Fibroblast of skin of left biceps (primary cell): ENCODE measurements at places on chromosomes 3 and 15.

DNA sequence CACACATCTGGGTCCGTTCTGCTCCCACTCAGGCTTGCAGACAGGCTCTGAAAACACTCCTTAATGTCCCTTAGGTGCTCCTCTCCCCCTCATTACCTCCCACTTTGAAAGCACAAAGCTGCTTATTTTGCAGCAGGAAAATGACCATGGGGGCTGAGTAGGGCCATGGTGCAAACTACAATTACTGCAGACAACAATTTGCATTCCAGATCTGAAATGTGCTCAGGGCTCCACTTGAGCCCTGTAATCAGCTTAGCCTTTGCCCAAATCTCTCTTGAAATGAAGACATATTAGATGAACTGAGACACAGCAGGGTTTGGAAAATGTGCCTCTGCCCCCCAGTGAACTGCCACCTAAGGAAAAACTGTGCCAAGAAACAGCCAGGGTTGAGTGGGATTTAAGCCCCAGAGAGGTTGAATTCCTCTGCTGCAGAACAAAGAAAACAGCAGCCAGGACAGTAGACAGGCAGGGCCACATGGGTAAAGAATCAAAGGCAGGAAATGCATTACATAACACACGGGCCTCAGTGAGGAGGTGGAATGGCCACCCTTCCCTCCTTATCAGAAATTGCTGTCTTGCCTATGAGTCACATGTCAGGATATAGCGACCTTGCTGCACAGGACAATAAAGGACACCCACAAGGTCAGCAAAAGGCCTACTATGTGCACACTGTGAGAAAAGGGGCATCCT is 126.8 kb upstream of the ARHGEF3 start:
- no peak for DNase-seq

- no peak for DNase-seq
Observed at GRCh38 chr3:153640689-153641665, 479.0 kb downstream of the RAP2B start.

DNA sequence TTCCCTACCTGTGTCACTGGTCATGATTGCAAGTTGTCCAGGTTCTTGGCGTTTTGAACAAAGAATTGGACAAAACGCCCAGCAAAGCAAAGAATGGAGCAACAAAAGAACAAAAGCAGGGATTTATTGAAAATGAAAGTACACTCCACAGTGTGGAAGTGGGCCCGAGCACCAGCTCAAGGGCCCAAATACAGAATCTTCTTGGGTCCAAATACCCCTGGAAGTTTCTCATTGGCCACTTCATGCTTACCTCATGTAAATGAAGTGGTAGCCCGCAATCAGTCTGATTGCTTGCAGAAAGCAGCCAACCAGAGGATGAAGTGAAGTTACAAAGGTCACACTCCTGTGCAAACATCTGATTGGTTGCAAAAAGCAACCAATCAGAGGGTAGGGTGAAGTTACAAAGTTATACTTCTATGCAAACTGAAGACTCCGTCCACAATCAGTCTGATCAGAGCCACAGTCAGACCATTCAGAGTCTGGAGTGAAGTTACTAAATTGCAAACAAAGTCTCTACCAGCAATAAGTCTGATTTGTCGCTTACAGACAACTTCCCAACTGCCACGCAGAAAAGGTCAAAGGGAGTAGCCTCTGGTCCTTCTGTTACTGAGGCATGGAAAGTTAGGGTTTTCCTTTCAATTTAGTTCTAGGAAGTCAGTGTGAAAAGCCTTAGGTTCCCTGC is 8.3 kb upstream of the TM4SF1 start:
- DNase-seq, result no peak

- DNase-seq, result no peak
Observed at GRCh38 chr3:127419641-127420553, 132.1 kb upstream of the PRR20G start.

- no peak for DNase-seq
Observed at GRCh38 chr3:121855555-121855954, 20.5 kb downstream of the EAF2 start.

DNA sequence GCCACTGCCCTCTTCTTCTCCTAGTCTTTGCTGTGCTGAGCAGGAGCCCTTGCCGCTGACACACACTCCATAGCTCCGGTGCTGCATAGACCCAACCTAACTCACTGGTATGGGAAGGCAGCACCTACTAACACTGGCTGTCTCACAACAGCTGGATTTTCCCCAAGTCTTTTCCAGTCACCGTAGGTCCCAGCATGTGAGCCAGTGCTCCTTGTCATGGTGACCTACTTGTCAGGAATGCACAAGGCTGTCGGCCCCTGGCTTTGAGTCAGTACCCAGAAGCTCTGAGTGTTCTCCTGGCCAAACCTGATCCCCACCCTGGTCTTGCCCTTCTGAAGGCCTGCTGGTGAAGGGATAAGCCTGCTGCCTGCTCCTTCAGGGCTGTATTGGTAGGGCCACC is 25.7 kb downstream of the AMOTL2 start:
- no peak for DNase-seq

DNA sequence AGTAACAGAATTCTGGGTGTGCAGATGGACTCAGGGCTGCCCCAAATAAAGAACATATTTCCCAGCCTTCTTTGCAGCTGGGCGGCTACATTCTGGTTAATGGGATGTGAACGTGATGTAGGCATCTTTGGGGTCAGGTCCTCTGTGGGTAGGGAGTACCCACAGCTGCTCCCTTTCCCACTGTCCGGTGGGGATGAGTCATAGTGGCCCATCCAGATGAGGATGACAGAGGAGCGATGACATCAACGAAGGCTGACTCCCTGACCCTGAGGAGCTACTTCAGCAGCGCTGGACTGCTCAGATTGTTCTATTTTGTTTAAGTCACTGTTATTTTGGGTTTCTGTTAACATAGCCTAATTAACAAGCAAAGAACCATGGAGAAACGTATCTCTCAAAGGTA is 38.0 kb downstream of the SRPRB start:
- no peak for DNase-seq

- no peak for DNase-seq
Observed at GRCh38 chr3:154872074-154872473, 208.0 kb upstream of the MME start.

DNA sequence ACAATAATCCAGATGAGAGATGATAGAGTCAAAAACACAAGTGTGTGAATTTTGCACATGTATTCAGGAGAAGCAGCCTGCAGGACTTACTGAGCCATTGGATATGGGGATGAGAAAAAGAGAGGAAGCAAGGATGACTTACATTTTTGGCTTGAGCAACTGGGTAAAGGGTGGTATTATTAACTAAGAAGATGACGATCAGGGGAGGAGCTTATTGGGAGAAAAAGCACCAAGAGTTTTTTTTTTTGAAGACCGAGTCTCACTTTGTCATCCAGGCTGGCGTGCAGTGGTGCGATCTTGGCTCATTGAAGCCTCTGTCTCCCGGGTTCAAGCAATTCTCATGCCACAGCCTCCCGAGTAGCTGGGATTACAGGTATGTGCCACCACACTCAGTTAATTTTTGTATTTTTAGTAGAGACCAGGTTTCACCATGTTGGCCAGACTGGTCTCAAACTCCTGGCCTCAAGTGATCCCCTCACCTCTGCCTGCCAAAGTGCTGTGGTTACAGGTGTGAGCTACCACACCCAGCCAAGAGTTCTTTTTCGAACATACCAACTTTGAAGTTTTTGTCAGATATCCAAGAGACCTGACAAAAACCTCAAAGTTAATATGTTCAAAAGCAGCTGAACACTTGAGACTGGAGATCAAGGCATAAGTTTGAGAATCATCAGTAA is 14.8 kb upstream of the SH3BP5 start:
- no peak for DNase-seq

DNA sequence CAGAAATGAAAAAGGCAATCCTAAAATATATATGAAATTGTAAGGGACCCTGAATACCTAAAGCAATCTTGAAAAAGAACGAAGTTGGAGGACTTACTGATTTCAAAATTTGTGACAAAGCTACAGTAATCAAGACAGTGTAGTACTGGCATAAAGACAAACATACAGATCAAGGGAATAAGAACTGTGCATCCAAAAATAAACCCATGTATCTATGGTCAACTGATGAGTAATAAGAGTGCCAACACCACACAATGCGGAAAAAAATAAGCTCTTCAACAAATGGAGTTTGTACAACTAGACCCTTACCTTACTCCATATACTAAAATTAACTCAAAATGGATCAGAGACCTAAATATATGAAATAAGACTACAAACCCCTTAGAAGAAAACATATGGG is 29.6 kb downstream of the GSK3B start:
- DNase-seq, result no peak

DNA sequence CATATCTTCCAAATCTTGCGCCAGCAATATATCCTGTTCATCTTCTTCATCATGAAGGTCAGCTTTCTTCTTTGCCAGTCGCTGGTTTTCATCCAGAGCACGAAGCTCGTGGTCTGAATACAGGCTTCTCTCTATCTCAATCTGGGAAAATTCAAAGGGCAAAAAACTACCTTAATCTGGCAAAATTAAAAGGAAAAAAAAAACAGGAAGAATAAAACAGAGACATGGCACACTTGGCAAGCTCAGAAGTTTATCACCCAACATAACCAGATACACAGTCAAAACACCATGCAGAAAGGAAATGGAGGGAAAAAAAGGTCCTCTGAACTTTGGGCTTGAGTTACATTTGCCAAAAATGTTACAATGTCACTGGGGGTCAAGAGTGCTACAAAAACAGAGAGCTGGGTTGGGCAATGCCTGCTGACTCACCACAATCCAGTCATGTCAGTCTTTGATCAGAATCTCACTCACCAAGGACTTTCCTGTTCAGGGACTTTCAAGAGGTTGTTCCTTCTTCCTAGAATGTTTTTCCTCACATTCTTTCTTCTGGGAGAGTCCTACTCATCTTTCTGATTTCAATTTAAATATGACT is 1.5 kb downstream of the MRPL46 start:
- no peak for DNase-seq

- no peak for DNase-seq
Observed at GRCh38 chr3:178201714-178202113, 334.5 kb upstream of the KCNMB2 start.

DNA sequence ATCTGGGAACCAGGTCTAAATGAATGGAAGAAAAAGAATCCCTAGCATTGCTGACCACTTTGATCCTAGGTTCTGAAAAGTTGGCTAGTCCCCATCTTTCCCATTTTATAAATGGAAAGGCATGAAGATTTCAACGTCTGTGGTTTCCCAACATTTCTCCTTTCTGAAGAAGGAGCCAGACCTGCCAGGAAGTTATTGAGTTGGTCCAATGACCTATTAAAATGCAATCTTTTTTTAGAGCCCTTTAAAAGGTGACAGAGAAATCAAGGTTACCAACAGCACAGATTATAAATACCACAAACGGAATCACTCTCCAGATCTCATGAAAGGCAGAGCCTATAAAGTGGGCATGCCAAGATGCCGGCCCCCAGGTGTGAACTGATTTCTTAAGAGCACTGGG is 505.6 kb upstream of the THBS1 start:
- DNase-seq, result peak; percentile 76

DNA sequence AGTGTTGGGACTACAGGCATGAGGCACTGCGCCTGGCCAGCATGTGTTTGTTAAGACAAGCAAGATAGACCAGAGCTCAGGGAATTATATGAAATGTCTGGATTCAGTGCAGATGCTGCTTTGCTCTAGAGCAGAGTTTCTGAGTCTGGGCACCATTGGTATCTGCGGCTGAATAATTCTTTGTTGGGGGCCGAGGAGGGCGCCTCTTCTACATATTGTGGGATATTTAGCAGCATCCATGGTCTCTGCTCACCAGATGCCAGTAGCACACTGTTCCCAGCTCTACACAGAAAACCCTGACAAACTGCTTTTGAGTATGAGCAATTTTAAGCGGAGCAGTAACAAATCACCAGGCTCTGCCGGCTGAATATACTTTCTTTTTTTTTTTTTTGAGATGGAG is 3.6 kb upstream of the LDHAL6B start:
- no peak for DNase-seq

DNA sequence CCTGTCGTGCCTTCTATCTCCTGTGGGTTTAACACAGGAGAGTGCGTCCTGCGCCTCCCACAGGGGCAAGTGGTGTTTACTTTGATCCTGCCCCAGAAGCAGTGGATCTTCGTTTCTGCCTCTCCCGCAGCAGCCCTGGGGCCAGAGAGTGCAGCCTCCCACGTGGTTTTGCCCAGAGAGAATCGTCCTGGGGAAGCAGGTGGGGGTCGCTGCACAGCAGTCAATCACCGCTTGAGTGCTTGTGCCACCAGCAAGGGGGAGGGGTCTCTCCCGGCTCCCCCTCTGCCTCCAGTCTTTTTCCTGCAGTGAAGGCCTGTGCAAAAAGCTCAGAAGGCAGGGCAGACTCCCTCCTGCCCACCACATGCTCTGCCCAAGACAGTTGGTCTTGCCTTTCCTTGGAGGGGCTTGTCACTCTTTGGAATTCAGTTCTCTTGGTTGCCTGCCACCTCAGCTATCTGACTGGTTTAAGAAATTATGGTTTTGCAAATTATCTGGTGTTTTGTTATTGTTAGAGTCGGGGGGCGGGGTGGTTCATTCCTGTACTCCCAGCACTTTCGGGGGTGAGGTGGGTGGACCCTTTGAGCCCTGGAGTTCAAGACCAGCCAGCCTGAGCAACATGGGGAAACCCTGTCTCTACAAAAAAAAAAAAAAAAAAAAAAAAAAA is 26.9 kb downstream of the STOML1 start:
- DNase-seq, result no peak

GRCh38 chr15:92184679-92185230 is 208.9 kb upstream of the ST8SIA2 start:
- no peak for DNase-seq

GRCh38 chr3:143979813-143980212 is 8.2 kb downstream of the DIPK2A start:
- DNase-seq, result no peak

- no peak for DNase-seq
Observed at GRCh38 chr3:68973639-68974038, 39.8 kb downstream of the EOGT start.

- no peak for DNase-seq
Observed at GRCh38 chr15:69143756-69144436, 16.5 kb upstream of the GLCE start.

DNA sequence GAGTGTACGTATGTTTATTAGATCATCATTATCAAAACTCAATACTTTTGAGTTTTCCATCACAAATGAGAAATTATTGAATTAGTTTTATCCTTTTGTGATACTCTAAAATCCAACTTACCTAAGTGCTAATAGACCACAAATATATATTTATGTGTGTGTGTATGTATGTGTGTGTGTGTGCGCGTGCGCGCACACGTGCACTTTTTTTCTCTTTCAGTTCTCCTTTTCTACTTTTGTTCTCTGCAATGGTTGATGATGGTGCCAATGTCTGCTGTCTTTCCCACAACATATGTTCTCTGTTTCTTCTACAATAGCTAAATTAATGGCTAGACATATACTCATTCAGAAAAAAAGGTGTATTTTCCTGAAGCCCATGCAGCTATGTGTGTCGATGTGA is 571.6 kb upstream of the ARPP21 start:
- DNase-seq, result no peak

- DNase-seq, result no peak
Observed at GRCh38 chr15:100464256-100464655, 64.5 kb downstream of the CERS3 start.

- no peak for DNase-seq
Observed at GRCh38 chr3:44669760-44670159, 21.2 kb downstream of the ZNF35 start.
